ENCODE measurements at places on chromosomes 4 and X.
A peak's percentile ranks its signal among the peaks of the same experiment; 100 is the strongest.

- no peak for DNase-seq
Observed at GRCh38 chr4:61152433-61152832, 47.7 kb upstream of the ADGRL3 start.

DNA sequence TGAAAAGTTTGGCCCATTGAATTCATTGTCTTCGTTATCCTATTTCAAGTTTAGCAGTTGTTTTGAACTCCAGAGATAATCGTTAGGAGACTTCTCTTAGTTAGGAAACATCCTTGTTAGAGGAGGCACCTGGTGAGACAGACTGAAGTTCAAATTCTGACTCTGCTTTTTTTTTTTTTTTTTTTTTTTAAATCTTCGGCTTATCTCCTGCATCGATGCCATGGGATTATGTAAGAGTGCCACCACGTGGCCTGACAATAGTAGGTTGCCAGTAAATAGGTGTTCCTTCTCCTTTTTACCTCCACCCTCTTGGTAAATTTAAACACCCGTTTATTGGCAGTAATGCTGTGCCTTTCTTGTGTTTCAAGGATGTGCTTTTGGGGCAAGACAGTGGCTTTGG lies 149.3 kb downstream of the SOWAHB start:
- no peak for DNase-seq

DNA sequence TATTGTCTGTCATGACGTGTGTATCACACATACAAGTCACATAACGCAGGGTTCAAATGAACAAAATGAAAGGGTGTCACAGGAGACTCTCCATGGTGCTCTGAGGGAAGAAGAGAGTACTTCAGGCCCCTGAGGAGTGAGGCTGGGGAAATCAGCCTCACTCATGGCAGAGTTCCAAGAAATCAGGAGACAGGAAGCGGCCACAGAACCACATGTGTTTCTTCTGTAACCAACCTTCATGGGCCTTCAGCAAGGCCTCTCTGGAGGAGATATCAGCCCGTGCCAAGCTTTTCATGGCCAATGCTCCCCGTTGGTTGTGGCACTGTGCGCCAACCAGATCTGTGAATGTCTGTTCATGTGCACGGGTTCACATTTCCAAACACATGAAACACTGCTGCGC lies 76.0 kb downstream of the NAT8L start:
- no peak for DNase-seq

- DNase-seq: no peak
Observed at GRCh38 chr4:46830971-46831454, 78.0 kb downstream of the COX7B2 start.

DNA sequence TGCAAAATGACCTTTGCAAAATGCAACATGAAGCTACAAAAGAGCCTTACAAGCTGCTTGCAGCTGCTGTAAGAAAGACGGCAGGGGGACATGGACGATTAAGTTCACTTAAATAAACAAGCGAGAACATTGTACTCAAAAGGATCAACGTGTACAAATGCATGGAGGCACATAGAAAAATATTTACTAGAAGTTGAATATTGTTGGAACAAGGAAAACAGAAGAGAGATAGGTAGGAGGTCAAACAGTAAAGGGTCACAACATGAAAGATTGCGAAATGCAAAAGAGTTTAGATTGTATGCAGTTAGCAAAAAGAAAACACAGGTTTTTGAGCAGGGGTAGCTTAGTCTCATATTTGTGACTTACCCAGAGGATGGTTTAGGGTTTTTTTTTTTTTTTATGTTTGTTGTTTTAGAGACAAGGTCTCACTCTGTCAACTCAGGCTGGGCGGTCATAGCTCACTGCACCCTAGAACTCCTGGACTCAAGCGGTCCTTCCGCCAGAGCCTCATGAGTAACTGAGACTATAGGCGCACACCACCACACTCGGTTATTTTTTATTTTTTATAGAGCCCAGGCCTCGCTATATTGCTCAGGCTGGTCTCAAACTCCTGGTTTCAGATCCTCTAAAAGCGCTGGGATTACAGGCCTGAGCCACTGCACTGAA lies 1.4 kb upstream of the PHF8 start:
- no peak for DNase-seq

DNA sequence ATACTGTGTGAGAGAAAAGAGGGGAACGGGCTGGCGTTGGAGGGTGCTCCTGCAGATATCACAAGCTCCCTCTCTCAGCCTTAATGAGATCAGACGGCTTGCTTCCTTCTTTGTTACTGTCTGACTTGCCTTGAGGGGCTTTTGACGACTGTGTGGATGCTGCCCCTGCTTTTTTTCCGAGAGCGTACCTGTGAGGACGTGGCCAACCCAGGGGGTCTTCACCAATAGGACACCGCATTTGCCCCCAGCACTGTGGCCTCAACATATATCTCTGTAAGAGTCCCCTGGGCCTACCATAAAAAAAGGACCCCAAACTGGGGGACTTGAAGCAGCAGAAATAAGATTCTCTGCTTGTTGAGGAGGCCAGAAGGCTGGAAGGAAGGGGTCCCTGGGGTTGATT lies 143.9 kb downstream of the SHOX start:
- DNase-seq: no peak

DNA sequence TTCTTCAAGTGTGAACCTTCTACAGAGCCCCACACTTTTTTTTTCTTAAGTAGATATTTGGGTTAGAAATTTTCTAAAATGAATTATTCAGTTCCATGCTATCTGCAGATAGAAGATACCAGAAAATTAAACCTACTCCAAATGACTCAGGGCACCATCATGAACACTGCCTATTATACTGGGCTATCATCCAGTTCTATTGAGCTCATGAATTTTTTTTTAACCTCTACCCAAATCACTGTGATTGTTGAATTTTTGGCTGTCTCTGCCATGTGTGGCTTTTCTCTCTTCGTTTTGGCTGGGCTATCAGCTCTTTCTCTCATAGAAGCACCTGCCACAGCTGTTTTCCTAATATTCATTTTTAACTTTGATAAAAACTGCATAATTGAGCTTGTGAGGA lies 31.0 kb upstream of the SLC34A2 start:
- DNase-seq: no peak

GRCh38 chr4:70958681-70959080 lies 34.8 kb upstream of the DCK start:
- DNase-seq: no peak

DNA sequence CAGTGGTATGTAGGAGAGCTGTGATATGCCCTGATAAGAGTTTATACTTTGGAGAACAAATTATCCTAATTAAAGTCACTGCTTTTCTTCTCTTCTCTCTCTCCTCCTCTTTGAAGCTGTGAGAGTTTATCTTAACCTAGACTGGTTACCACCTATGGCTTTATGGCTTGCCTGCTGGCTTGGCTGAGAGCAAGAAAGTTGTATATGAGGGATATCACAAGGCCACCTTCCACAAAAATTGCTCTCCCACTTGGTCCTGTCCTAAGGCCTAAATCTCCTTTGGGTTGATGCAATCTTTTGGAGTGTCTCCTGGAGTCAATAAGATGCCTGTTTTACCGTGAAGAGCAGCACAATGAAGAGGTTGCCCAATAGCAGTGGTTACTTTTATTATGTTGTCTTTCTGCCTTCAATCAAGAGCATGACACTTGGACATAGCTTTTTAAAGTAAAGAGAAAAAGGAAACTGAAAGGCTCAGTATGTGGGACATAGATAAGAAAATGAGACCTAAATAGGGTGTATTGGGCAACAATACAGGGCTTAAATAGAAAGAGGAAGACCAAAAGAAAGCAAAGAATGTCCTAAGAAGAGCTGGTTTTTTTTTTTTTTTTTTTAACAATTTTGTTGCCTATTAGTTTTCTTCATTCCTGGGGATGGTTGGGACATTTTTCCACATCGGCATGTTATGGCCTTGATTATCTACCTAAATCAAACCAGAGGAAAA lies 9.2 kb downstream of the GUCY1A1 start:
- no peak for DNase-seq

DNA sequence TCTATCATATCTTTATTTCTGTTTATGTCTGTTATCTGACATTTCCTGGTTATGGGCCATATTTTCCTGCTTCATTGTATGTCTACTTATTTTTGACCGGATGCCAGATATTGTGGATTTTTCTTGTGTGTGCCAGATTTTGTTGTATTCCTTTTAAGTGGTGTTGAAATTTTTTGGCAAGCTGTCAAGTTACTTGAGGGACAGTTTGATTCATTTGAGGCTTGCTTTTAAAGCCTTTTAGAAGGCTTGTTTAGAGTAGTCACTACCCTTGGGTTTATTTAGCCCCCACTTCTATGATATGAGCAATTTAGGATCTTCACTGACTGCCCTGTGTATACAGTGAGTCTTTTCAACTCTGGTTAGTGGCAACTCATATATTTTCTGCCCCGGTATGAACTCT lies 29.2 kb upstream of the NPY2R start:
- DNase-seq: no peak

DNA sequence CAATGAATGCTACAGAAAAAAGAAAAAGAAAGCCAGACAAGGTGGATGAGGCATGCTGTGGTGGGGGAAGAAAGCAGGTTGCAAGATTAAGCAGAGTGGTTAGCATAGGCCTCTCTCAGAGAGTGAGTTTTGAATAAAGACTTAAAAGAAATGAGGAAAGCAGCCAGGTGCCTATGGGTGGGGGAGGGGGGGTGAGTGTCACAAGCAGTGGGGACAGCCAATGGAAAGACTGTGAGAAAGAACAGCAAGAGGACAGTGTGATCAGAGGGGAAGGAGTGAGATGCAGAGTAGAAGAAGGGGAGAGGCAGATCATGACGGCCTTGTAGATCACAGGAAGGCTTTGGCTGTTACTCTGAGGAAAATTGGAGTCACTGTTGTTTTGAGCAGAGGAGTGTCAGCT lies 162.5 kb downstream of the SOX3 start:
- no peak for DNase-seq

GRCh38 chrX:146907391-146908240 lies 93.1 kb upstream of the CXorf51A start:
- DNase-seq: no peak

GRCh38 chrX:136697156-136697555 lies 49.2 kb downstream of the CD40LG start:
- no peak for DNase-seq

GRCh38 chr4:155666344-155667221 lies at the start of gene GUCY1A1:
TSS of gene GUCY1A1 (plus strand) at chr4:155666848. CDS start at chr4:155696868, 30,020 bp downstream.
- no peak for DNase-seq

DNA sequence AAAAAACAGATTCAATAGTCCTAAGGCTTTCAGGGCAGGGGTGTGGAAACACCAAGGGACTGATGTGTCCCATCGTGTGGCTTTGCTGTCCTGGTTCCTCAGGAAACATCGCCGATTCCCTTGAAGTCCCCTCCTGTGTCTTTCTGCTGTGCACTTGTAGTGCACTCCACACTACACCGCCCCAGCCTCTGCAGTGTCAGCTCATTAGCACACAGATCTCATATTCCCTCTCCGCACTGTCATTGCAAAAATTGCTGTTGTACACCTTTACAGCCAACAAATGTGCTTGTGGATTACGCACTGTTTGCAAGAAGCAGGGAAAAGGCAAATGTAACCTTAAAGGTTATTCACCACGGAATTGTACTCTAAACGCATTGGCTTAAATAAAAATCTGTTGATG lies 5.3 kb downstream of the GRIA3 start:
- DNase-seq: no peak

DNA sequence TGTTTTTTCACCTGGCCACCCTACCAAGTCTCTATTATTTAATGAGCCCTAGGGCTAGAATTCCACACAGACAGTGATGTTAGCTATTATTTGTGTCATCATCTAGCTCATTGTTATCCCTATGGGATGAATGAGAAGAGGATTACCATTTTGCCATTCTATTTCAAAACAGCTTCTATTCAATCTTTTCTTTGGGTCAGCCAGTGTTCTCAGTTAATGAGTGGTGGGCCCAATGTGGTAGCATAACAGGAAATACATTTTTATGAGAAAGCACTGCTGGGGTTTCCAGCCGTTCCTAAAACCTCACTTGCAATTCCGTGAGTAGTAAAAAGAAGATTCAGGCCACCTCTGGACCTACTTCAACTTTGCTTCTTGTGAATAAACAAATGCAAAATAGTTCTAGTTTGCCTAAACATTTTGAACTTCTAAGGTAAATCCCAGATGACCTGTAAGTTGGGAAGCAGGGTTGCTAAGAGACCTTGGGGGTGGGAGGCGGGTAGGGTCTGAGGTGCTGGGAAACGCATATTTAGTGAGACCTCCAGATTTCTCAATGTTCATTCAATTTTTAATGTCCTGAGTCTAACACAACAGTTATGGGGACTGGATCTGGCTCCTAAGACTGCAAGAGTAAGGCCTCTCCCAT lies 24.8 kb upstream of the CYP2U1 start:
- peak; percentile 43 for DNase-seq

DNA sequence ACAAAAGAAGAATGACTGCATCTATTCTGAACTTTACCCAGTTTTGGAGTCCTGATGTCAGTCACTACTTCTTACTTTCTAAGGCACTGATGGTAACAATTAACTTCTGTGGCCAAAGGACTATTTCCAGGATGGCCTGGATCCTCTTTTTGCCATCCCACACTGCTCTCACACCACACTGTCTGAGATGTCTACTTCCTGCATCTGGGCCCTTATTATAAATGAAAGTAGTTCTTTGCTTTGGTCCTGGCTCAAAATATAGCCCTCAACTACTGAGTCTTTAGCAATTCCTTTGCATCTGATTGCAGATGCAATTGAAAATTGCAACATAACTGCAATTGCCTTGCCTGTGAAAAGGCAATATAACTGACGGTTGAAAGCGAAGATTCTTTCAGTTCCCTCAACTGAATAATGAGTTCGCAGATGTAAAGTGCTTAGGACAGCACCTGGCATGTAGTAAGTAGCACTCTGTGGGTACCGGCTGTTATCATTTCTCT lies 44.2 kb downstream of the COQ2 start:
- no peak for DNase-seq

DNA sequence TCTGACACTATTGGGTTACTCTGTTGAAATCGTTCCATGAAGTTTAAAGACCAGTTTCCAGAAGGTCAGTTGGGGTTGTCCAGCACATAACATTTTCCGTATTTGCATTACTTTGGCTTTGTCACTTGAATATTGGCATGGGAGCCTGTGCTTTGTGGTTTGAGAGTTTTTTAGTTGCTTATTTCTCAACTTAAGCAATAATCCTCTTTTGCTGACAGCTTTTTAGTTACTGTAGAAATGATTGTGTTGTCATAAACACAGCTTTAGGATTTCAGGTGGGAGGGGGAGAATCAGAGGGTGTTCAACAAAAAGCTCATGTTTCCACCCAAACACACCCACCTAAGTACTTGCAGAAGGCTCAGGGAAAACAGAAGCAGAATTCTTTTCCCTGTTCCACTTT lies 210.7 kb upstream of the TLL1 start:
- DNase-seq: no peak

DNA sequence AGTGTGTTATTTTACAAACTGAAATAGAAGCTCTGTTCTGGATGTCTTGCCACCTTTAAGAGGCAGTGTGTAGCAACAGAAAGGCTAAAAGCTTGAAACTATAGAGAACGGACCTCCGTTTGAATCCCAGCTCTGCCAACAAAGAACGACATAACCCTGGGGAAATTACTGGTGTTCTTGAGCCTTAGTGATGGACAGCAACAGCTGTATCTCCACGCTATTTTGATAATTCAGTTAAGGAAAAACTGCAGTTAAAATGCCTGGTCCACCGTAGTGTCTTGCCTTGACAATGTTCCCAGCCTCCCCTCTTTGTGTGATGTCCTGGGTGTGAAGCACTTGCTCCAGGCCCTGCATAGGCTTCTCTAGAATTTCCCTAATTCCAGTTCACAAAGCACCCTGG lies 256.8 kb upstream of the HS3ST1 start:
- DNase-seq: no peak
